ENCODE measurements at places on chromosomes 6 and 20. TPM values are rescaled to one million over a fixed set of nuclear protein-coding genes. Genes with fewer than 3 reads are reported as not detected.

DNA sequence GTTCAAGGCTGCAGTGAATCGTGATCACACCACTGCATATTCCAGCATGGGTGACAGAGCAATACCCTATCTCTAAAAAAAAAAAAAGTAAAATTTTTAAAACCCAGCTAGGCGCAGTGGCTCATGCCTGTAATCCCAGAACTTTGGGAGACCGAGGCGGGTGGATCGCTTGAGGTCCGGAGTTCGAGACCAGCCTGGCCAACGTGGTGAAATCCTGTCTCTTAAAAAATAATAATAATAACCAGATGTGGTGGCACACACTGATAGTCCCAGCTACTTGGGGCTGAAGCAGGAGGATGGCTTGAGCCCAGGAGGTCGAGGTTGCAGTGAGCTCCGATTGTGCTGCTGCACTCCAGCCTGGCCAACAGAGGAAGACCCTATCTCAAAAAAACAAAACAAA is 13.5 kb downstream of the MTG2 start:
- no peak for DNase-seq

CDH22 gene
- total RNA-seq = not detected

GRCh38 chr6:4870821-4871494 is 94.8 kb downstream of the CDYL start:
- DNase-seq = peak; percentile 44

GRCh38 chr6:142902636-142903053 is 42.3 kb downstream of the HIVEP2 start:
- peak; percentile 98 for DNase-seq

TXLNB gene
- total RNA-seq = 0.32 TPM

DNA sequence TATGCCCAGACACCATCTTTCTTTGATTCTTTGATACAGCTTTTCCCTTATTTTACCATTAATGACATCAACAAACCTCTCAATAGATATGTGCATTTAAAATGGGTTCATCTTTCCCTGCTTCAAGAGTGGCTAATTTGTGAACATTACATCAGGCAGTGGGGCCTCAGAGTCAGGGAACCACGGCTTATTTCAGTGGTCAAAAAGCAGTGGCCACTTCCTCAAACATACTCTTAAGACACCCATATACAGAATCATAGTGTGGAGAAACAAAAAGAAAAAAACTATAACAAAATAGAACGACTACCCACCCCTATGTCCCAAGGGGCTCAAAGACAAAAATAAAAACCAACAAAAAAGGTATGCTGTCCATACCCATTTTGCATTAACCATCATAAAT is 12.9 kb downstream of the SALL4 start:
- no peak for DNase-seq

DNA sequence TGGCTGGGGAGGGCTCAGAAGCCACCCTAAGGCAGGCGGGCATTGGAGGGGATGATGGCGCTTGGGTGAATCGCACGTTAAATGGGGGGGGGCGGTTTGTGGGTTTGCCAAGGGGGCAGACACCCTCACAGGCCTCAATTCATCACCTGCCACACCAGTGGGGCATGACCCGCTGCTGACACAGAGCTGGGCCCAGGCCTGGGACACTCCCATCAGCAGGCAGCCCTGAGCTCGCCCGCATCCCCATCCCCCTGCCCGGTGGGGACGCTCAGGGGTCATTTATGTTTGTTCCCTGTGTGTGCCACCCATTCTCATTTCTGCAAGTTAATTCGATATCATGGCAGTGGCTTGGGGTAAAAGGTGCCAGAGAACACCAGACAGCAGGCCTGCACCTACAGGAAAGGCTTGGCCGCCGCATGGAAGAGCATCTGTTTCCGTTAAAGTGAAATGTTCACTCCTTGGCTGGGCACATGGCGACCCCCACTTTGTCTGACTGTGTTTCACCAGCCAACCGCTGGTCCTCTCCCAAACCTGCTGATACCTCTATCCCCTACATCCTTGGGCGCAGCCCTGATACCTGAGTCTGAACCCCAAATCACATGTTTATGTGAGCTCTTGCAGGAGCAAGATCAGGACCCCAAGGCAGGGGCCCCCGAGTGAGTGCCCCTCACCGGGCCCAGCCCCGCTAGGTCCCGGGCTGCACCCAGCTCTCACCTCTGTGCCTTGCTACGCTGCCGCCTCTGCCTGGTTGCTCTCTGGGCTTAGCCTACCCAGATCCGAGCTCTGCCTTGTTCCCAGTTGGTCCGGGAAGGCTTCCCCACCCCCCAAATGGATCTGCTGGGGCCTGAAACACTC is 248.8 kb downstream of the TAF4 start:
- no peak for DNase-seq

CRYBG1 gene
- 8.1 TPM for total RNA-seq

FOXQ1 gene
- total RNA-seq = 0.43 TPM

DNA sequence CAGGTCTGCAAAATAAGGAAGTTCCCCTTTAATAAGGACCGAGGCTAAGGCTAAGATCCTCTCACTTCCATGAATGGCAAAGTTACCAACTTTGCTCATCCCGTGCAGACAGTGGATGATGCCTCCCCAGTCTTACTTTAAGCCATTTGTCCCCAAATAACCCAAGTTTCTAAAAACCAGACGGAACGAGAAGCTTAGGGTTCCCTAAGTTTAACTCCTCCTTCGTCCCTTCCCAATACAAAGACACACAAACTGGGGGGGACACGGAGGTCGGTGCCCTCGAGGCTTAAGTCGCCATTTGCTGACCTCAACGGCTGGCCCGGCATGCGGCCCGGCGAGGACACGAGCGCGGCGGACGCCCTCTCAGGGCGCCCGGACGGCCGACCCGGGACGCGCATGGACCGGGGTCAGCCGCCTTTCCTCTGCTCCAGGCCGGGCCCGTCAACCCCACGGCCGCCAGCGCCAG is 527 bp downstream of the FBXO30 start:
- no peak for DNase-seq

CCDC170 gene
- 3.9 TPM for total RNA-seq

DNA sequence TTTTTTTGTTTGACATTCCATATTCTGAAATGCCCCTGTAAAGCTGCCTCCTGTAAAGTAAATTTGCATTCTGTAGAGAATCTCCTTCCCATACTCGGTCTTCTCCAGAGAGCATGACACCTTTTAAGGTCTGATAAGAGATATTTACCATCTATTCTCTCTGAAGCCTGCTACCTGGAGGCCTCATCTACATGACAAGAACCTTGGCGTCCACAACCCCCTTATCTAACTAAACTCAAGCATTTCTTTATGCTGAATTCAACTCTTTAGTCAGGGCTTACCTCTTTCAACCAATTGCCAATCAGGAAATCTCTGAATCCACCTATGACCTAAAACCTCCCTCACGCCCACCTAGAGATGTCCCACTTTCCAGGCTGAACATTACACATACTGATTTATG is 51.6 kb downstream of the FAM184A start:
- DNase-seq = no peak

GRCh38 chr20:17485017-17485416 is 46.2 kb downstream of the BFSP1 start:
- no peak for DNase-seq

SIRPD gene
- under 0.01 TPM for total RNA-seq

DNA sequence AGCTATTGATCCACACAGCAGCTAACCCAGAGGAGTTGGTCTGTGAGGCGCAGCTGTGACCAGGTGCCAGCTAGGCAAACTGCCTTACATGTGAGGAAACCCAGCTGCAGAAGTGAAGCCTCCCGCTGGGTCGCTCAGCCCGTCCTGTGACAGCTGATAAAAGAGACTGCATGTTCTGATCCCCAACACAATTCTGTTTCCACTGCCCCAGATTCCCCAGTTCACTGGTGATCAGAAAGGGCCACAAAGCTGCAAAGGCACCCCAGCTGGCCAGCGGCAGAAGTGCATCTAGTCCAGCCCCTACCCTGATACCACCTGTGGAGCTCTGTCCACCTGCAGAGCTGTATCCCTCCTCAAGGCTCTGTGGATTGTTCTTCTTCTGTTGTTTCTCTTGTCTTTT is 64.5 kb downstream of the CTNNBL1 start:
- no peak for DNase-seq

DNA sequence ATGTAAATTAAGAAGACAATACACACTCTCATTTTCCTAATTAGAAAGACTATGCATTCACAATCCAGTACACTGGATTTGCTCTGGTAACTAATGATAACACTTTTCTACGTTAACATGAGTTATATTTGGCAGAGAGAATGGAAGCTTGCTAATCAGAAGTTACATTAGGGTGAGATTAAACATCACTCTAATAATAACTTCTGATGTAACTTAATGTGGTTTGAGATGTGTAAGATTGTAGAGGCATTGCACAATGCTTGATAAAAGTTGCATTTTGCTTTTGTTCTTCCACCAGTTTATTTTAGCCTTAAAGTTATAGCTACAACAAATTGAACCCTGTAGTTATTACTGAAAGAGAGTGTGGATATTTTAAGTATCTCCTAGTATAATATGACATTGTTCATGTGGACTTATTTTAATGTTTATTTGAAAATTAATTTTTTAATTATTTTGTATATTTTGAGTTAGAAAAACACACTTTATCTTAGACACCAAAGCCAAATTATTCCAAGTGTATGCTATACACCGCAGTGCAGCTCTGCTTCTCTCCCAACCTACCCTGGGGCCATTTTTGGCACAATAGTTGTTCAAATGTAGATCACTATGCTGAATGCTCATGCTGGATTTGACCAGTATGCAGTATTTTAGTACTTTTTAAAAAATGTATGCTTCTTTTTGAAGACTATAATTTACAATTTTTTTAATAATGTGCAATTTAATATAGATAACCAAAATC is 143.2 kb downstream of the SLC16A10 start:
- DNase-seq = peak; percentile 81

GRCh38 chr6:24887545-24888140 is 48.1 kb downstream of the RIPOR2 start:
- DNase-seq = no peak

GRCh38 chr6:147099974-147100373 is 104.2 kb upstream of the STXBP5 start:
- peak; percentile 59 for DNase-seq

MAFB gene
- 0.64 TPM for total RNA-seq

DNA sequence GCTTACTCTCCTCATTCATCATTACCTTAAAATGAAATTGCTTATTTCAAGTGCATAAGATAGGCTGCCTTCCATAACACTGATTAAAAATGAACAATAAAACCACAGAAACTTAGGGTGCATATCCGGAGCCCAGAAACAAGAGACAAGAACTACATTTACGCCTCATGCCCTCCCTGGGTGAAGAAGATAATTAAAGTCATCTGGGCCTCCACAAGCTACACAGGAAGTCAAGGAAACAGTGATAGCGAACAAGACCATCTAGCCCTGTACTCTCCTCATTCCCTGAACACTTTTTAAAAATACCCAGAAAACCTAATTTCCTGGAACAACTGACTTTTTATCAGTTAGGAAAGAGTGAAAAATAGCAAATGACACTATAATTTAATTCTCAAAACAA is 6.3 kb downstream of the SOD2 start:
- DNase-seq = no peak

GRCh38 chr6:90177544-90178383 is 118.9 kb downstream of the BACH2 start:
- DNase-seq = no peak

PLCB1 gene
- total RNA-seq = 19.0 TPM

DNA sequence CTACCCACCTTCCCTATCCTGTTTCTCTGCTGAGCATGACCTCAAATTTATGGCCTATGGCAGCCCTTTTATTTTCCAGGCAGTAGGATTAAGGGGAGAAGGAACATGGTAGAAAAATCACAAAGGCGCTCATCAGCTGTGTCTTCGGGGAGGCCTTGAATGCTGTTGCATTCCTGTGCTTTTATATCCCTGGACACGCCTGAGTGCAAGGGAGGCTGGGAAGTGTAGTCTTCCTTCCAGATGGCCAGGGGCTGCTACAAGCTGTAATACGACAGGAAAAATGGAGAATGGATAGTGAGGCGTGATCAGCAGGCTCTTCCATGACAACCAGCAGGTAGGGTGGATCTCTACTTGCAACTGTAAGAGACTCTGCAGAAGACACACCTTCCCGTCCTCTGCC is 210.9 kb upstream of the GGTLC1 start:
- no peak for DNase-seq

MCHR2 gene
- total RNA-seq = not detected

CST1 gene
- total RNA-seq = 11.3 TPM

DNA sequence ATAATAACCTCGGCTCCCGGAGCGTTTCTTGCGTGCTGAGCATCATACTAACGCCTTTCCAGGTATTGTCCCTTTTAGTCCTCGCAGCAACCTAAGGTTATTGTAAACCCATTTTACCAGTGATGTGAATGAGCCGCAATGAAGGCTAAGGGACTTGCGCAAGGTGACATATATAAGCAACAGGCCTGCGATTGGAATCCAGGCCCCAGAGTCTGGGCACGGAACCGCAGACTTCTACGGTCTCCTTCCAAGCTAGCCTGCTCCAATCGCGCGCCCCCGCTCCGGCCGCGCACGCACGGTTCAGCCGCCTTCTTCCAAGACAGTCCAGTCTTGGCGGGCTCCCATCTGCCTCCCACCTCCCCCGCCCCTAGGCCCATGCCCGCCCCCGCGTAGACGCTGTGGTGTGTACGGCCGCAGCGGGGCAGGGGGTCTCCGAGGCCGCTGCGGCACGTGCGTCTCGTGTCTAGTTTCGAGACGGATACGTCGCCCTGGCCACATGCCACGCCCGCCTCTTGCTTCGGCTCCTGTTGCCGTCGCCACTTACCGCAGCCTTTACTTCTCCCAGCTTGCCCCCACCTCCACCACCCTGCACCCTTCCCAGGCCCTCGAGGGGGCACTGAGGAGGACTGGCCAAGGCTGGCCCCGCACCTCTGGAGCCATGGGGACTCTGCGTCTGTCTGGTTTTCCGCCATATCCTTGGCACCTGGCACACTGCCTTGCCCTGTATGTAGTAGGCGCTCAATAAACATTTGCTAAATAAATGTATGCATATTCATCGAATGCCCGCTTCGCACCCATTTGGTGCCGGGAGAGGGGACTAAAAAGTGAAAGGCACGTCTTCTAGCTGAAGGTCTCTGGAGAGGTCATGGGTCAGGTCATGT is 855 bp upstream of the GFOD1 start:
- DNase-seq = peak; percentile 68

RAB44 gene
- total RNA-seq = under 0.01 TPM

DNA sequence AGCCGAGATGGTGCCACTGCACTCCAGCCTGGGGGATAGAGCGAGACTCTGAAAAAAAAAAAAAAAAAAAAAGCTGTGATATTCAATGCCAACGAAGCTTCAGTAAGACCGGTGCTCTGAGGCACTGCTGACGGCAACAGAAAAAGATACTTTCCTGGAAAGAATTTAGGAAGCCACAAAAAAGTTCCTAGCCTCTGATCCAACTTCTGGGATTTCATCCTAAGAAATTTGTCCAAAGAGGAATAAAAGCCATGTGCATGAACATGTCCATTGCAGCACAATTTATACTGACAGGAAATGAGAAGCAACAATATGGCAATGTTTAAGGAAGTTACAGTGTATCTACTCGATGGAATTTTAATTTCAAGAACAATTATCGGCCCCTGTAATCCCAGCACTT is 24.5 kb upstream of the CARMIL1 start:
- DNase-seq = no peak

DNA sequence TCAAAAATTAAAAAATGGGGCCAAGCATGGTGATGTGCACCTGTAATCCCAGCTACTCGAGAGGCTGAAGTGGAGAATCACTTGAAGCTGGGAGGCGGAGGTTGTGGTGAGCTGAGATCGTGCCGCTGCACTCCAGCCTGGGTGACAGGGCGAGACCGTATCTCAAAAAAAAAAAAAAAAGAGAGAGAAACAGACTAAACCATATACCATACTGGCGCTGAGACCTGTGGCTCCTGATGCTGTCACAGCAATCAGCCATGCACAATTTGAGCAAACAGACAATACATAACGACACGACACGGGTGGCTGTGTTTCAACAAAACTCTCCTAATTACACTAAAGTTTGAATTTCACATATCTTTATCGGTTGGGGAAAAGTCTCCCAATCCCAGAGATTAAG is 14.9 kb upstream of the CBFA2T2 start:
- DNase-seq = no peak

CPNE5 gene
- total RNA-seq = 0.32 TPM

Data from fibroblast of villous mesenchyme (primary cell).